KG1 (cell line): ENCODE measurements at places on chromosomes 7 and 10.

- DNase-seq, result no peak
Observed at GRCh38 chr10:108655057-108655456, 1268.3 kb downstream of the XPNPEP1 start.

GRCh38 chr10:89250865-89251408 is 638 bp downstream of the LIPA start:
- no peak for DNase-seq

GRCh38 chr10:71584461-71584860 is 135.1 kb downstream of the C10orf105 start:
- no peak for DNase-seq

GRCh38 chr7:85154282-85154937 is 32.4 kb downstream of the SEMA3D start:
- no peak for DNase-seq

- DNase-seq, result no peak
Observed at GRCh38 chr7:137844677-137845425, 1.9 kb downstream of the DGKI start.

GRCh38 chr7:77326131-77326530 is 90.0 kb downstream of the GSAP start:
- DNase-seq, result no peak

GRCh38 chr10:119166118-119166500 is 595 bp upstream of the SFXN4 start:
- DNase-seq, result no peak

- DNase-seq, result no peak
Observed at GRCh38 chr10:89929282-89930026, 228.1 kb downstream of the KIF20B start.

DNA sequence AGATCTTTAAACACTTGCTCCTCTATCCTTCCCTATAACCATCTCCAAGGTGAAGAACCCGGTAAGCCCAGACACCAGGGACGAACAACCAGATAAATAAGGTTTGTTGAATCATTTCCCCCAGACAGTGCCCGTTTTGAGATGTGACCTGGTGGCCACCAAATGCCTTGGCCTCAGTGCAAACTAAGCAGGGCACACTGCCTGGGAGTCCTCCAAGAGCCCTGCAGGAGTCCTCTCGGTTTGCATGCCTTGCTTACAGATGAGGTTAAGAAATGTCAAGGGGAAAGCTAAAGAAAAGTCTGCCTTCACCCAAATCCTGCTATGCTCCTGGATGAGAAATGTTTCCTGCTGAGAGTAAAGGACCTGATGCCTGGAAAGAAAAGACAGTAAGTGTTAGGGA is 31.6 kb downstream of the SLIT1 start:
- no peak for DNase-seq

GRCh38 chr10:54614072-54614471 is 187.0 kb downstream of the PCDH15 start:
- no peak for DNase-seq

- DNase-seq, result no peak
Observed at GRCh38 chr7:14305233-14305866, 315.9 kb upstream of the ETV1 start.

GRCh38 chr7:33870120-33870519 is 35.2 kb upstream of the BMPER start:
- no peak for DNase-seq

- DNase-seq, result no peak
Observed at GRCh38 chr7:9307131-9307530, 873.7 kb downstream of the NXPH1 start.

- DNase-seq, result no peak
Observed at GRCh38 chr7:140215281-140215680, 38.5 kb upstream of the KDM7A start.

GRCh38 chr7:83613232-83613631 is 35.7 kb downstream of the SEMA3E start:
- no peak for DNase-seq

DNA sequence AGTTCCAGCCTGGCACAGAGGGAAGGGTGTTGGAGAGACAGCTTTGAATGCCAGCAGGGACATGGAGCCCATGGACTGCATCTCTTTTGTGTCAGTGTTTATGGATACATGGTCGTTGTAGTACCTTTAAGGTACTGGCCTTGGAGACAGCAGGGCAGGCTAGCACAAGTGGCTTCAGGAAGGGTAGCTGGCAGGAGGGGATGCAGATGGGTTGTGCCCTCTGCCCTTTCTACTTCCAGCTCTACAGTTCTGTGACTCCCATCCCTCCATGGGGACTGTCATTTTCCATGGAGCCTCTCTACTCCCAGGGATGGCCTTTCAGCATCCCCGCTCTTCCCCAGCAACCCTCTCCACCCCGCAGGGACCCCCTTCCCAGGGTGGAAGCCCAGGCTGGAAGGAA is 25.1 kb downstream of the POLL start:
- no peak for DNase-seq

DNA sequence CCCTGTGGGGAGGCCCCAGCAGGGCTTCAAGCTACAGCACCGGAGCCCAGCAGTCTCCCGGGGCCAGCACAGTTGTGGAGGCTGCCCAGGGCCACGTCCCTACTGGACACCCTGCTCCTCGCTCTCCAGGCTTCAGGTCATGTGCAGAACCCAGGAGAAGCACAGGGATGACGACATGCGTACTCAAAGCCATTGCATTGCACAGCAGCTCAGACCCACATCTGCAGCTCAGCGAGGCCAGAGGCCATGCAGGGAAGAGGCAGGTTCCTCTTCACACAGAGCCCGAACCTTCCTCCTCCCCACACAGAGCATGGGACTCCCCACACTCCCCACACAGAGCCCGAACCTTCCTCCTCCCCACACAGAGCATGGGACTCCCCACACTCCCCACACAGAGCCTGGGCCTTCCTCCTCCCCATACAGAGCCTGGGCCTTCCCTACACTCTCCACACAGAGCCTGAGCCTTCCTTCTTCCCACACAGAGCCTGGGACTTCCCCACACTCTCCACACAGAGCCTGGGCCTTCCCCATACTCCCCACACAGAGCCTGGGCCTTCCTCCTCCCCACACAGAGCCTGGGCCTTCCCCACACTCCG is 12.3 kb downstream of the CFAP46 start:
- DNase-seq, result no peak

DNA sequence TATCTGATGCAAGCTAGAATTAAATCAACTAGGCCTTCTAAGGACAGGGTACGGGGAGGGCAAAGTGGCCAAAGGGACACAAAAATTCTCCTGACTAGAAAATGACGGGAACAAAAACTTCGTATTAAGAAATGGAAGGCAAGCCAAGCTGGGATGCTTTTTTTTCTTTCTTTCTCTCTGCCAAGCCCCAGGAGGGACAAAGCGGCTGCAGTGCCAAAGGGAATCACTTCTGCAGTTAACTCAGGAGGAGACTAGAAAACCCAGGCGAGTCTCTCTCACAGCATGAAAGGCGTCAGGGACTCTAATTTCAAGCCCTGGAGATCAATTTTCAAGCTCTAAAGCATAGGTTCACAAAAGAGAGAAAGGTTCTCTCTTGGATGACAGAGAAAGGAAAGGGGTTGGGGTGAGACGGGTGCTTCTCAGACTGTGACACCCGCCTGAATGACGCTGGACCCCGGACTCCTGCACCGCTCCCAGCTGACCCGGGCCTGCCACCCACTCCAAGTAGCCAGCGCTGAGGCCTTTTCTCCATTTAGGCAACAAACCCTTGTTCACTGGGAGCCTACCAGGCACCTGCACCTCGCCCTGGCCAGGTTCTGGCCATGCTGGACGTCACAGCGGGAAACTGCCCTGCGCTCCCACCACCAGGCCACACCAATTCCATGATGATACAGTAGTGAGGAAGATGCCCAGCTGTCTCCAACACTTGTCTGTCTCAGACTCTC is 56.5 kb downstream of the KIAA1549 start:
- no peak for DNase-seq

GRCh38 chr7:27917774-27918314 is 177.9 kb downstream of the TAX1BP1 start:
- DNase-seq, result no peak

DNA sequence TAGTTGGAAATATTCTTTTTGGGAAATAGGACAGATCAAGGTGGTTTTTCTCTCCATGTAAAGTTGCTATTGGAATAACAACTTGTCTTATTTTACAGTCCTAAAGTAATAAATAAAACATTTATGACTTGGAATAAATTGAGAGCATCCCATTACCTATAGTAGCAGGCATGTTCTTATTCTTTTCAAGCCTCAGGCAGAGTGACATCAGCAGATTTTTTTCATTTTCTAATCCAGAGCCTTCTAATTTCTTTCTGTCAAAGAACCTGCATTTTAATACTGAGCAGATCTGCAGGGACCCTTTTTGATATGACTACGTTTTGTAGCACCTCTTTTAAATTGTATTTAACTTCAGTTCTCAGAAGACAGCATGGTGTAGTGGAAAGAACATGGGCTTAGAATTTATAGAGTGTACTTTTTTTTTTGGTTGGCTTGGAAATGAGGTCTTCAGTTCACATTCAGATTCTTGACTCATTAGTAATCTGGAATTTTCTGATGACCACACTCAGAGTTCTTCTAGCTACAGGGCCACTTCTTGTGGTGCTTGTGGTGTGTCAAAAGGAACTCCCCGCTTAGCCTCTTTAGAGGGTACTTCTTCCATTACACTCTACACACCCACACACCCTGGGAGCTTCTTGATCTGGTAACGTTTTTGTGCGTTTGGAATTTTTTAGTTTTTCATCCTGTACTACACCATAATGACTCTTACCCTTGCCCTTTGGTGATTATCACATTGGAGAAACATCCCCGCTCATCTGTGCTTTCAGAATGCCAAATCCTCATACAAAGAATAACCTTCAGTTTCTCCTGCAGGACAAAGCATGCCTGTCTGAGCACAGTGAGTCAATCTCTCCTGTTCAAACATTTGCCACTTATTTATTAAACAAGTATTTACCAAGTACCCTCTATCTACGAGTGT is 34.6 kb downstream of the AGK start:
- DNase-seq, result no peak

DNA sequence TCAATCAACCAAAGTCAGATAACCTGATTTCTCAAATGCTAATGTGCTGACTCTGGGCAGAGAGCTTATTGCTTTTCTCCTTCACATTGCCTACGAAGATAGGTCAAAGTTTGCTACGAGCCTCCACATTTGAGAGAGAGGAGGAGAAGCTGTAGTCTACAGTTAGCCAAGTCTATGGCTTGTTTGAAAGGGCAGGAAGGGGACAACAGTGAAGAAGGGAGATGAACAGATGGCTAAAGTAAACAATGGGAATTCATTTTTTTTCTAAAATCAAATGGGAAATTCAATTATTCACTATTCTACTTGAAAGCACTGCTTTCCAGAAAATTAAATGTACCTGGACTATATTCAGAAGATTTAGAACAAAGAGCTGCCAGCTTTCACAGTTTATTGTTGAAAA is 126.7 kb upstream of the C1QL3 start:
- DNase-seq, result no peak

GRCh38 chr10:8059191-8059936 is 4.9 kb downstream of the GATA3 start:
- DNase-seq, result no peak

DNA sequence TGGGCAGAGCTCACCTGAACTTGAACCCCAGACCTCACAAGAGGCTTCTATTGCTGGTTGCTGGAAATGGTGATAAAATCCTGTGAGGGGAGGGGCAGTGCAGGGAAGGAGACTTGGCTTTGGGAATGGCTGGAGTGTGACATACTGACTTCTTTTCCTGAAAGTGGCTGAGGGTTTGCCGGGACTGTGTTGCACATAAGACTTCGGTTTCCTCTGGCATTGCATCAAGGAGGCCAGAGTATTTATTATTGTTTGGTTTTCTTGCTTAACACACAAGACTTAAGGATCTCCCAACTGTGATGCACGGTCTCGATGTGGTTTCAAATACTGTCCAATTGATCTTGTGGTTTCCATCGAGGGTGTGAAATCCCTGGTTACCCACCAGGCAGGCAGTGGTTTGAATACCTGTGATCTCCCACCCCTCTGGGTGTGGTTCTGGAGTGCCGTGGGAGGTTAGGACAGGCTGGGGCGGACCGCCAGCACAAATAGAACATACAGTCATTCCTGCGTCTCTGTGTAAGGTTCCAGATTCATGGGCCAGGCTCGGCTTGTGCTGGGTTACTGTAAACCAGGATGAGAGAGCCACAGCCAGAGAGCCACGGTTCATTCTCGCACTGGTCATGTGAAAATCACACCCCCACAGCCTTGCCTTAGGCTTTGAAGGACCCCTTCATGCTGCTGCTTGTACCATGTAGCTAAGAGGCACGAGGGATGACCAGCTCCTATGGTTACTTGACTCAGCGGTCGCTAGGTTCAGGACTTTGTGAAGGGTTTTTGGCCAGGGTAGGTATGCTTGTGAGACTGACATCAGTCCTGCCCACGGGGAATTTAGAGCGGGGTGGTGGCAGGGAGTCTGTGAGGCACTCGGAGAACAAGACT is 39.2 kb downstream of the WBP1L start:
- DNase-seq, result no peak

DNA sequence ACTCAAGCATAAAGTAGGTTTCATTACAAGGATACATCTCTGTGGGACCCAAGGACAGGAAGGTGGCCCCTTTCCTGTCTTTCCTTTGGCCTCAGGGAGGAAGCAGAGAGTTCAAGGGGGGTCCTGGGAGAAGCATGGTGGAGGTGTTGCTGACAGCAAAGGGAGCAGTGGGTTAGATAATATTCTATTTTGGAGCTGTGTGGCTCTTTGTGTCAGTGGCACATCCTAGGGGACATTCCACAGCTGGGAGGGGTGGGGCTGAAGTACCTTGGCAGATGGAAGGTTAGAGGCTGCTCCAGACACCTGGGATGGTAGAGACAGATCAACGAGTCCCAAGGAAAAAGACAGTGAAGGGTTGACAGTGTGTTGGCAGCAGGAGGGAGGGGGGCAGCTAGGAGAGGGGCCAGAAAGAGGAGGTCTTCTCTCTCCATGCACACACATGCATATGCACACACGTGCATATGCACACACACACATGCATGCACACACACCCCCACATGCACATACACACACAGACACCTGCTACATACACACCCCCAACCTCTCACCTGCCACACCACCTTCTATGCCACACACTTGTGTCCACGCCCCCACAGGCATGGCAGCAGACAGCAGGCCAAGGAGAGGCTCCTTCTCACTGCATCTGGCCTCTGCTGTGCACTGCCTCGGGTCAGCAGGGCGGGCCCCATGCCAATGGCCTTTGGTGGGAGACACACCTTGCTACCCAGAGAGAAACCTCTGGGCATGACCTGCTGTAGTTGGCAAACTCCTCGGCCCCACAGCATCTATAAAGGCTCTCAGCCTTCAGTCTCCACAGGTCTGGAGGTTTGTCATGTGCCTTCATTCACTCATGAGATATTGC is 5.6 kb upstream of the POLD2 start:
- no peak for DNase-seq

GRCh38 chr7:133937786-133938185 is 189.4 kb upstream of the LRGUK start:
- DNase-seq, result no peak

DNA sequence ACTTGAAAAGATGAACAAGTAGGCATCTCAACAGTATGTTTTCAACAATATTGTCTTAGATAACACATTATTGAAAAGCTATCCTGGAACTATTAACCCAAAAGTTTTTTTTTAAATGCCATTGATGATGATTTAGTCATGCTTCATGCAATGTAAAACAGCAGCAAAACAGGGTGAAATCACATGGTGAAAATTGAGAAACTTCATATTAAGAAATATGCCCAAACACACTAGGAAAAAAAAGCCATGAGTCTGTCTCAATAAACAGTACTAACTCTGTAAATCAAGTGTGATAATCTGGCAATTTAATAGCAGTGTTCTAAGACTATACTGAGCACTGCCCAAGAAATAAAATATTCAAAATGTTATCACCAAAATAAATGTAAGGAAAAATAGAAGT is 613.1 kb downstream of the KCNMA1 start:
- no peak for DNase-seq

- no peak for DNase-seq
Observed at GRCh38 chr7:119748991-119749390, 524.0 kb upstream of the KCND2 start.

- DNase-seq, result no peak
Observed at GRCh38 chr7:44384586-44385433, 59.4 kb upstream of the CAMK2B start.
